ENCODE measurements at places on chromosomes 16 and 17.

DNA sequence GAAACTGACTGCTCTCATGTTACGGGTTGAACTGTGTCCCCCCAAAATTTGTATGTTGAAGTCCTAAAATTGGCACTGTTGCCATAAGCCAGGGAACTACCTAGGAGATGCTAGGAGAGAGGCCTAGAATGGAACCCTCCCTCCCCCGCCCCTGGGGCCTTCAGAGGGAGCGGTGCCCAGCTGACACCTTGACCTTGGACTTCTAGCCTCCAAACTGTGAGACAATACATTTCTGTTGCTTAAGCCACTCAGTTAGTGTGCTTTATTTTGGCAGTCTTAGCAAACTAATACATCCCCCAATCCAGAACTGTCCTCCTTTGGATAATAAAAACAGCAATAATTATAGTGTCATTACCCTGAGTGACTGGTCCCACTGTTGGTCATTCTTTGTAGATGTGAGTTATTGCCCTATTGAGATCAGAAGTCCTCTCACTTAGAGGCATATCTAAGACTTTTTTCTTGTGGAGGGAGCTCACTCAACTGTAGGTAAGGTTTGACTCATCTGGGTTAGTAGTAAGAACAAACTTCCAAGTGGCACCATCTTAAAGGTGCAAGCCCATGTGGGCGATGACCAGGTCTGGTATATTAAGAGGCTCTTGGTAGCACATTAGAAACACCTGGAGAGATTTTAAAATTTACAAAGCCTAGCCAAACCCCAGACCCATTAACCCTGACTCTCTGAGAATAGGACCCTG, 93.0 kb upstream of the HLF start:
- no peak for DNase-seq

DNA sequence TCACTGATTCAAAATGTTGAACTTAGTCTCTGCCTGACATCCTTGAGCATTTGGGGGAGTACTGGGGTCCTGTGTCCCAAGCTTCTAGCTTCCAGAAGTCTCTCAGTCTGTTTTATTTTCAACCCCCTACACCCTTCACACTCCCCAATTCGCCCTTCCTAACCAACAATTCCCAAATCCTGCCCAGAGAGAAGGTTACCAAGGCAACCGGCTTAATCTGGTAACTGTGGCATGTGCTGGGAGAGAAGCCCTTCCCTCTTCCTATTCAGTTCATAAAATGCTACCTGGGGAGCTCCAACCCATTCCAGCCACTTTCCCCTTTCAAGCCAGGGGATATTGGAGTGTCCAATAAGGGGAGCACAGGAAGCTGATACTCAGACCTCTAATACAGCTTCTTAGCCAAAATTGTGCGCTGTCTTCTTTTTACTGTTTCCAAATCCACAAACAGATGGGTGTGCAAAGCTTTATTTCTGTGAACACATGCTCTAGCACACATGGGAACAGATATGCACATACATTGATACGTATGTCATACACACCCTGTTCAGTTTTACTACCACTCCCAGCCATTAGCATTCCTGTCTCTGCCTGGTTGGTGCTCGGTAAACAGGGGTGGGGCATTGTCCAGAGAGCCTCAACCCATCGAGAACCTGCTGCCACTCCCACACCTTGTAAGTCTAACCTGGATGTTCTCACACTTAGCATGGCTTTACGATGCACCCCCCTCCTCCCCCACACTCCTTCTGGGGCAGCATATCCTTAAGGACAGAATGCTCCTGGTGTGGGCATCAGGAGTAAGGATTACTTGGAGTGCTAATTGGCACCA, 1.1 kb upstream of the RAPGEFL1 start:
- peak; percentile 8 for DNase-seq

DNA sequence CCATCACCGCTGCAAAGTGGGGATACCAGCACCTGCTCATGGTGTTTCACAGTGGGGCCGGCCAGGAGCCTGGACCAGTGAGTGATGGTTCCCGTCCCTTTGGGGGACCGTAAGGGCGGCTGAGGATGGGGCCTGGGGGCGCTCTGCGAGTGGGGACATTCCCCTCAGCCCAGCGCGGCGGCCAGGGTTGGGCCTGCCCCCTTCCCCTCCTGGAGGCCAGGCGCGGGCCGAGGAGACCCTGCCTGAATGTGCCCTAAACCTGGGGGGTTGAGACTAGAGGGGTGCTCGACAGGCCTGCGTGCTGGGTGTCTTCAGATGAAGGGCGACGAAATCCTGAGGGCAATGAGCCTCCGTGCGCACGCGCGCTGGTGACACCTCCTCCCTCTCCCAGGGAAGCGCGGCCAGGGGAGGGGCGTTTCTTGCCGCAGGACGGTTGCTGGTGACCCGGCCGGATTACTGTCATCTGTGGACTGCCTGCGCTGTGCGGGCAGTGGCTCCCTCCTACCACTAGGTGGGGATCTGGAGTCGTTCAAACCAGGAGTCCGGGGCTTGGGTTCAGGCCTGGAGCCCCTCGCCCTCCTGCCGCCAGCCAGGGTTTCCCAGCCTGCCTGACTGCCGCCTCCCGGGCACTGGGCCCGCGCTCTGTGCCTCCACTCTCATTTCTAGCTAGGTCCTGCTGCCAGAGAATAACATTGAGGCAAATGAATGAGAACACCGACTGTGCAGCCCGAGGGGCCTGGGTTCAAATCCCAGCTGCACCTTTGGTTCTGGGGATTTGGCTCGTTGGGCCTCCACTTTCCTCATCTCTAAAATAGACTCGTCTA, 17.1 kb downstream of the TBX2 start:
- DNase-seq: peak; percentile 18

DNA sequence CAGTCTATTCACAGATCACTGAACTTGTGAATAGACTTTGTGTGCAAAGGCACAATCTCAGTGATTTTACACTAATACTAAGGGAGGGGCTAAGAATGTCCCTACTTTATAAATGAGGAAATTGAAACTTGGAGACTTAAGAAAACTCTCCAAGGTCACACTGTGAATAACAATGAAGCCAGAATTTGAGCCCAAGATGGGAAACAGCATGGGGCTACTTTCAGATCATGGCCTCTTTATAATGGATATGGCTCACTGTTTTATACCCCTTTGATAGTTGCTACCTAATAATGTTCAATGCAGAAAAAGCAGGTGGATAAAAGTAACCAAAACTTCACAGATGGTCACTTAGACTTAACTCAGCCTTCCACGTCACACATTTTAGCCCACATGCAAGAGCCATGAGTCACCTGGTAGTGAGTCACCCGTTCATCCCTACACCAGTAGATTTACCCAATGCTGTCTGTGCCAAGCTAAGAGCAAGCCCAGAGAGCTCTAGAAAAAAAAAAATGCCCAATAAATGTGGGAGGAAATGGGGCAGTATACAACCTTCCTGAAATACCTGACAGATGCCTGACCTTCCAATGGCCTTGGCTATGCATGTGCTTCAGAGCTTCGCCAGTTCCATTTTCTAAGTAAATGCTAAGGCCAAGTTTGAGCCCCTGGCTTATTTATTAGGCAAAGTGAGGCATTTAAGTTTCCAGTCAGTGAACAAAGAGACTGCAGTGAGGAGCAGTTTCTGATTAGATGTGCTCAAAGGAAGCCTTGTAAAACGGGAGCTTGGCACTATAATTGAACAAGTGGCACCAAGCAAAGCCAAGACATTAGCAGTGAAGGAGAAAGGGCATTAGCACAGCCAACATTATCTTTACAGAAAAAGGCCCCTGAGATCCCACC, 219.7 kb downstream of the TMEM114 start:
- DNase-seq: no peak

- DNase-seq: no peak
Observed at GRCh38 chr17:17897442-17897841, 60.7 kb upstream of the SREBF1 start.

DNA sequence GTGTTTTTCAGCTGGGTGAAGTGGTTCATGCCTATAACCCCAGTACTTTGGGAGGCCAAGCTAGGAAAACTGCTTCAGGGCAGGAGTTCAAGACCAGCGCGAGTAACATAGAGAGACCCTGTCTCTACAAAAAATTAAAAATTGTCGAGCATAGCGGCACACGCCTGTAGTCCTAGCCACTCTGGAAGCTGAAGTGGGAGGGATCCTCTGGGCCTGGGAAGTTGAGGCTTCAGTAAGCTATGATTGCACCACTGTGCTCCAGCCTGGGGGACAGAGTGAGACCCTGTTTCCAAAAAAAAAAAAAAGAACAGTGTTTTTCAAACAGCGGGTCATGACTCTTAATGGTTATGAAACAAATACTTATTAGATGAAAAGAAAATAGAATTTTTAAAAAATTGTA, 2.3 kb upstream of the CYTH1 start:
- no peak for DNase-seq

DNA sequence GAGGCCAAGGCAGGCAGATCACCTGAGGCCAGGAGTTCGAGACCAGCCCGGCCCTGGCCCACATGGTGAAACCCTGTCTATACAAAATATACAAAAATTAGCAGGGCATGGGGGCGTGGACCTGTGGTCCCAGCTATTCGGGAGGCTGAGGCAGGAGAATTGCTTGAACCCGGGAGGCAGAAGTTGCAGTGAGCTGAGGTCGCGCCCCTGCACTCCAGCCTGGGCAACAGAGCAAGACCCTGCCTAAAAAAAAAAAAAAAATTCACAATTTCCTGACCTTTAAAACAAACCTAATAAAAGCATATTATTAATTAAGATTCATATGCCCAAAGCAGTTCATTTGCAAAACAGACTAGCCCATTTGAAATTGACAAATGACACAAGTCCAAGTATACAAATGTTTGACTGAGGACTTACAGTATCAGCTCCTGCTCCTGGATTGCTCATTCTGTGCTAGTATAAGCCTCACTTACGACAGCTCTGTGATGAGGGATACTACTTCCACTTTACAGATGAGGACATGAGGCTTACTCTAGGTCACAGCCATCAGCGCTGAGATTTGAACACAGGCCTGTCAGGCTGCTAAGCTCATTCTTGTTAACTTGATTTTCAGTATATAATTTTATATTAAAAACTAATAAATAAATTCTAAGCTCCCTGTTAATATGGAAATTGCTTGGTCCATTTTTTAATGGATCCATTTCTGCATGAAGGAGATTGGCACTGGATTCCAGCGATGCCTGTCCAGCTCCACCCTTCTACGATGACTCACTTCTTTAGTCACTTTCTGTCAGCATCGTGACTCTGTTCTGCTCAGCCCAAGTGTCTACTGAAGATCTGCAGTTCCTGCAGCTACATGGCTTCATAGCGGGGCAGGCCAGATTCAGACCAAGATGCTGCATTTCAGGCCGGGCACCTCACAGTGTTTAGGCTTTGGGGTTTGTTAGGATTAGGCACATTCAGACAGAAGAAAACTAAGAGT, 88.2 kb downstream of the WDR59 start:
- DNase-seq: no peak

GRCh38 chr16:89152831-89153700, 18.5 kb upstream of the CDH15 start:
- DNase-seq: no peak

DNA sequence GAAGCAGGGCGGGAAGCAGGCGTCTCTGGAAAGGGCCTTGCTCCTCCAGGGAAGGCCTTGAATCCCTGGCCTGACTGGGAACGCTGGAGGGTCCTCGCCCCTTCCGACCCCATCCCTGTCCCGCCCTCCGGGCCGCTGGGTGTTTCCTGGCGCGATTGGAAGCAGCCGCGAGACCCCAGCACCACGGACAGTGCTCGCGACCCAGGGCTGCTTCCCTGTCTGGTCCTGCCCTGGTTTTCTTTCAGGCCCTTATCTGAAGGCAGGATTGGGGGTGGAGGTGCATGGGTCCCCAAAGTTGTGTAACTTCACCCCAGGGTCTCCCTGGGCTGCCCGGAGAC, 2.1 kb downstream of the MGAT5B start:
- DNase-seq: no peak

- DNase-seq: no peak
Observed at GRCh38 chr16:51540259-51540658, 389.2 kb upstream of the SALL1 start.

DNA sequence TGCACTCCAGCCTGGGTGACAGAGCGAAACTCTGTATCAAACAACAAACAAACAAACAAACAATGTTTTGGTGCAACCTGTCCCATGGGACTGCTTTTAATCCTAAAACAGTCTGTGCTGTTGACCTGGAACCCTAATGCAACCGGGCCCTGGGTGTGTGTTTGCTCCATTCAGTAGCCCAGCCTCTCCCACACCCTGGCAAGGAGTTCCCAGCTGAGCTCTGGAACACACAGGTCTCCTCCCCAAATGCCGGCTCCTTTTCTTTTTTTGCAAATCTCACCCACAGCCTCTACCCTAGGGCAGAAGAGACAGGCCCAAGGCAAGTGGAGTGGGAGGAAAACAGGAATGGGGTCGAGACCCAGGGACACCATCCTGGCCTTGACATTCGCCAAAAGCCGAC, 29.8 kb upstream of the RASD1 start:
- no peak for DNase-seq

GRCh38 chr16:58511933-58512815, 3.1 kb upstream of the SETD6 start:
- no peak for DNase-seq

- no peak for DNase-seq
Observed at GRCh38 chr16:76222087-76222486, 55.1 kb upstream of the CNTNAP4 start.

DNA sequence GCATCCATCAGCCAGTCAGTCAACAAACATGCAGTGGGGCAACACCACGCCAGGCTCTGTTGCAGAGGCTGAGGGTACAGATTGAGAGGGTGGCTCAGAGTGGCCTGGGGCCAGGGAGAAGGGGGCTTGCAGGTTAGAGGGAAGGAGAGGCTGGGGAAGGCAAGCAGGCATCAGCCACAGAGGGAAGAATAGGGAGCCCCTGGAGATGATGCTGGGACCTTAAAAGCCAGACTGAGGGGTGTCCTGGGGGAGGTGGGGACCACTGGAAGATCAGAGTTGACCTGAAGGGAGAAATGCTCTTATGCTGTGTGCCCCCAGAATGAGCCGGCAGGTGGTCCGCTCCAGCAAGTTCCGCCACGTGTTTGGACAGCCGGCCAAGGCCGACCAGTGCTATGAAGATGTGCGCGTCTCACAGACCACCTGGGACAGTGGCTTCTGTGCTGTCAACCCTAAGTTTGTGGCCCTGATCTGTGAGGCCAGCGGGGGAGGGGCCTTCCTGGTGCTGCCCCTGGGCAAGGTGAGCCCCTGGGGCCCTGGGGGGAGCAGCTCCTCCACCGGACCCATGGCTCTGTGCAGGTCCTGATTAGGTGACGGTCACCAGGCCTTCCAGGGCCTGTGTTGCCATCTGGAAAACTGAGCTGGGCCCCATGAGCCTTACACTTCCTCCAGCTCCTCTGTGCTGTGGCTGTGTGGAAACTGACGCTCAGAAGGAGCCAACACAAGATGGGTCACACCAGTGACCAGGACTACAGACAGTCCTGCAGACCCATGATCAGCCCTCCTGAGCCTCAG, 1.7 kb downstream of the CORO1A start:
- no peak for DNase-seq

DNA sequence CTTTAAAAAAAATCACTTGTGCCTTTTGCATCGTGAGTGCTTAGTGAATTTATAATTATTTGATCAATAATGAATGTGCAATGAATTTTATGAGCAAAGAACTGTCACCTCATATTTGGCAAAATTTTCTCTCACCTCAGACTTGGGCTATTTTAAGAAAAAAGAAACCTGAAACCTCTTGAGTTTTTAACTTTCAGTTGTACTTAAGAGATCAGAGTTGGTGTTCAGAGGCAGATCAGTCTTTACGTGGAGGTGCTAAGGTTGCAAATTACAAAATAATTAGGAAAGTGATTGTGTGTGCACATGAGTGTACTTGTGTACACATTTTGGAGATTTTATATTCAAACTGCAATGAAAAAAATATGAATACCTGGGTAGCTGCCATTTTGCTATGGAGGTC, 218.7 kb upstream of the RBFOX1 start:
- no peak for DNase-seq

GRCh38 chr17:15943971-15944758, 765 bp upstream of the ADORA2B start:
- DNase-seq: no peak

GRCh38 chr16:29756654-29757053, 10.9 kb upstream of the C16orf54 start:
- no peak for DNase-seq

Data from NCI-H187 treated with DMSO at 0.1 percent for 48 hours (cell line).